Muscle of leg (tissue), 16 donors: ENCODE measurements at places on chromosomes 7 and 10. TPM values are rescaled to one million over a fixed set of nuclear protein-coding genes. Genes with fewer than 3 reads are reported as not detected.

The NMT2 gene
- 17.8 TPM for total RNA-seq

The INHBA gene
- 9.0 TPM for total RNA-seq

The NKX1-2 gene
- total RNA-seq, result not detected

The ENKUR gene
- 0.04 TPM for total RNA-seq

The DPY19L1 gene
- total RNA-seq, result 22.5 TPM

The VAX1 gene
- total RNA-seq, result not detected

The LRRC72 gene
- total RNA-seq, result not detected

The MAT1A gene
- 0.04 TPM for total RNA-seq

DNA sequence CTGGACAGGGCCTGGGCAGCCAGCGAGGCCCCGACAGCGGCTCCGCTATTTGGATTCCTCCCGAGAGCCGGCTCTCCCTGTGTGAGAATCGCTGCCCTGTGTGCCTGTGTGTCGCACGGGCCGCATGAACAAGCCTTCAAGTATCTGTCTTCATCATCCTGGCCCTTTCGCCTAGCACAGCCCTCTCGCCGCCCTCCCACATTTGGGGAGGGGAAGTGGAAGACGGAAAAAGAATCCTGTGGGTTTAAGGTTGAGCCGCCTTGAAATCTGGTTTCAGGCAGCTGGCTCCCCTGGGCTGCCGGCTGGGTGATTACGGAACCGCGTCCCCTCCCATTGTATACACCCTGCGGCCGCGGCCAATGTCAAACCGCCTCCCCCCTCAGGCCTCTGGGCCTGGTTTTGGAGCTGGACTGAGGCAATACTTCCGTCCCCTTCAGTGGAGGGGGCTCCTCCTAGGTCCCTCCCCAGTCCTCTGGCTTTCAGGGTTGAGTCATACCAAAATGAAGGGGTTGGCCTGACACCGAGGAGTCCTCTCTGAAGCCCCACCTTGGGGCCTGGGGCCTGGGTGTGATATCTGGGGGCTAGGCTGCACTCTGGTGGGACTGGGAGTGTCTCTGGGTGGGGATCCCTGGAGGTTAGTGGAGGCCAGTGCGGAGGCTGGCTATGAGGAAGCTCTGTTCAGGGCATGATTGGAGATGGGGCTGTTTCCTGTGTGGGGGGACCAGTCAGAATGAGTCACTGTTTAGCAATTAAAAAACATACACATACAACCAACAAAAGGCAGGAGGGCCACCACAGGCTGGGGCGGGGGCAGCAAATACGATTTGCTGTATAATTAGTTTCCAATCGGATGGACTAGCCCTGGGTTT is 1.7 kb downstream of the TRIM8 start:
- H3K36me3 ChIP-seq, result peaks cover 31% of the 10 kb centered on the region
- H3K4me3 ChIP-seq, result peak overlapping the region; percentile 68
- peak; percentile 98 for DNase-seq
- no peaks in the 10 kb centered on the region for H3K27me3 ChIP-seq

- peak; percentile 30 for DNase-seq
- H3K4me3 ChIP-seq, result no peak overlapping the region
- H3K27me3 ChIP-seq, result no peaks in the 10 kb centered on the region
- H3K4me1 ChIP-seq, result peaks cover 6% of the 10 kb centered on the region
- H3K36me3 ChIP-seq, result peaks cover 18% of the 10 kb centered on the region
Measured at GRCh38 chr7:158730383-158731346, 26.1 kb upstream of the NCAPG2 start.

DNA sequence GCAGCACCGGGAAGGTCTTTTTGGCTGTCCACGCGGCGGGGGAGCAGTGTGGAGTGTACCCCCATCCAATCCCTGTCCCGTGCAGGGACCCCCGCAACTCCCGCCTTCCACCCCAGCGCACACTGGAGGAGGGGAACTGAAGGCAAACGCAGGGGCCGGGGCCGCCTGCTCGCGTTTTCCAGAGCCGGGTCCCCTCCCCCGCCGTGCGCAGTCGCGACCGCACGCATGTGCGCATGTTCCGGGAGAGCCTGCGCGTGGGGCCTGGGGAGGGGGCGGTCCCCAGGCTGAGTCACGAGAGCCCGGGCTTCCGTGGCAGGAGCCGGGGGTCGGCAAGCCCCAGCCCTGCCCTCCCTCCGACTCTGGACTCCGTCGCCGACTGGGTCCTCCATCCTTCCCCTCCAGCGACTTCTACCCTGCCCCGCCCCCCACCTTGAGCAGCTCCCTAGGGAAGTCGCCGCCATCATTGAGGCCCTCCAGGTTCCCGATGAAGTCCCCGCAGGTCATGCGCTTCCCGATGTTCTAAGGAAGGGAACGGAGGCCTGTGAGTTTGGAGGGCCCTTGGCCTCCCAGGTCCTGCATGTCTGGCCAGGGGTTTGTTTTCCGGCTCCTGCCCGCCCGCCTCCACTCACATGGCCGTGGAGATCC is 8.0 kb downstream of the PSD start:
- H3K36me3 ChIP-seq, result no peaks in the 10 kb centered on the region
- H3K27ac ChIP-seq, result peak overlapping the region; percentile 86

DNA sequence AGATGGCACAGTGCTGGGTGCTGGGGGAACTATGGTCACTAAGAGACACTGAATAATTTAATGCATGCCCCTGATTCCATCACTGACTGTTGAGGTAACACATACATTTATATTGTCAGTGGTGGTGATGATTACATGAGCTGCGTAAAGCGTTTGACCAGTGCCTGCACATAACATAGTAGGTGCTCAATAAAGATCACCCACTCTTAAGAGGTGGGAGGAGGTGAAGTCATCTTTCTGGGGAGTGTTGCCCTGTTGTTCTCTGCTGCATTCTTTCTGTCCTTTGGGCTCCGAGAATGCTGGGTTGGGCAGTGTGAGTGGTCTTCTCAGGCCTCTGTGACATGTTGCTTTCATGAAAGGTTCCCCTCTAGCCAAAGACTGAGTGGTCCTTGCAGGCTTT is 68.0 kb downstream of the TCF7L2 start:
- no peak overlapping the region for H3K27ac ChIP-seq
- H3K27me3 ChIP-seq, result no peaks in the 10 kb centered on the region
- H3K36me3 ChIP-seq, result peaks cover 6% of the 10 kb centered on the region
- no peak for DNase-seq

DNA sequence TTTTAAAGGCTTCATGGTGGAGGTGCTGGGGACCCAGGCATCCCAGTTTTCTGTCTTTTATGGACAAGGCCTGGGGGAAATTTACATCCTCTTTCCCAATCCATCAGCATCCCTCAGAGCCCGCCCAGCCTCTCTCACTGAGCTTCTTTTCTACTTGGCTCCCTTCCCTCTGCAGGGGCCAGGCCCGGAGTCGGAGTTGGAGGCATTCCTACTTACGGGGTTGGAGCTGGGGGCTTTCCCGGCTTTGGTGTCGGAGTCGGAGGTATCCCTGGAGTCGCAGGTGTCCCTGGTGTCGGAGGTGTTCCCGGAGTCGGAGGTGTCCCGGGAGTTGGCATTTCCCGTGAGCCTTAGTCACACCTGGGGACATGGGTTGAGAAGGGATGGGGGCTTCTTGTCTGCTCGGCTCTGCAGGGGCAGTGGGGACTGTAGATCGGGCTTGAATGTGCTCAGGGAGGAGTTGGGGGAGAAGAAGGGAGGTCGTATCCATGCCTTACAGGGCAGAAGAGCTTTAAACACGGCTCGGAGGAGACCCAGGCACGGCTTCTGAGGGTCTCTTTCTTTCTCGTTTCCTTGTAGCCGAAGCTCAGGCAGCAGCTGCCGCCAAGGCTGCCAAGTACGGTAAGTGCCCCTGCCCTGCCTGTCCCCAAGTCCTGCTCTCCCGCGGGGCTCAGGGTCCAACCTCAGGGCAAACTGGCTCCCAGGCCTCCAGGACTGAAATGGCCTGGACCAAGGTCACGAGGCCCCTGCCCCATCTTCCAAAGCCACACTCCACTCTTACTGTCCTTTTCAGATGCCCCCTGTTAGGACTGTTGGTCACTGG is 27.3 kb upstream of the LIMK1 start:
- no peaks in the 10 kb centered on the region for H3K27me3 ChIP-seq
- DNase-seq, result no peak
- H3K27ac ChIP-seq, result no peak overlapping the region
- H3K4me3 ChIP-seq, result no peak overlapping the region
- peaks cover 12% of the 10 kb centered on the region for H3K36me3 ChIP-seq

DNA sequence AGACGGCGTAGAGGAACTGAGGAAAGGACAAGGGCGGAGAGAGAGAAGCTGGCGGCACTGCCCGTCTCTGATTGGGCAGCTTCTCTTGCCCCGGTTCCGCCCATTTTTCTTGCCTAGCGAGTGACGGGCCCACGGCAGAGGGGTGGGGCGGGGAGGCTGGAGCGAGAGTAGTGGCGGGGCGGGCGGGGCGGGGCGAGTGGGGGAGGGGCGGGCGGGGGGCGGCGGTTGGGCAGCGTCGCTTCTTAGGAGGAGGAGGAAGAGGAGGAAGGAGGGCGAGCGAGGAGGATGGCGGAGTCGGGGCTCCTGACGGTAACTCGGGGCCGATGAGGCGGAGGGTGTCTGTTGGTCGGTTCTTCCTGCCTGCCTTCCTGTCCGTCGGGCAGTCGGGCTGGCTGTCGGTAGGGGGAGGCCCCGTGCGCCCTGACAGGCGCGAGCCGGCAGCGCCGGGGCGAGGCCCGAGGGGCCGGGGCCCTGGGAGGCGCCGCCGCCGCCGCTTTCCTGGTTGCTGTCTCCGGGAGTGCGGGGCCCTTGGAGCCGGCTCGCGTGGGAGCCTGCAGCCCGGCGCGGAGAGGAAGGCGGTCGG is at the start of gene SHOC2:
Gene SHOC2 (plus strand): TSS at position 256 of the 583 bp plus-strand sequence. CDS start 44,755 bp downstream, outside the sequence.
- no peaks in the 10 kb centered on the region for H3K4me1 ChIP-seq
- no peak for DNase-seq
- no peaks in the 10 kb centered on the region for H3K36me3 ChIP-seq
- H3K27ac ChIP-seq, result peak within 1 kb of the TSS; percentile 100
- peak within 1 kb of the TSS; percentile 80 for H3K4me3 ChIP-seq
- no peaks in the 10 kb centered on the region for H3K27me3 ChIP-seq

GRCh38 chr7:107167483-107168232 is 1.1 kb upstream of the HBP1 start:
- H3K4me1 ChIP-seq, result peaks cover 5% of the 10 kb centered on the region
- no peaks in the 10 kb centered on the region for H3K27me3 ChIP-seq
- H3K27ac ChIP-seq, result peak overlapping the region; percentile 99
- peak; percentile 94 for DNase-seq
- H3K36me3 ChIP-seq, result peaks cover 2% of the 10 kb centered on the region
- H3K4me3 ChIP-seq, result peak overlapping the region; percentile 74

DNA sequence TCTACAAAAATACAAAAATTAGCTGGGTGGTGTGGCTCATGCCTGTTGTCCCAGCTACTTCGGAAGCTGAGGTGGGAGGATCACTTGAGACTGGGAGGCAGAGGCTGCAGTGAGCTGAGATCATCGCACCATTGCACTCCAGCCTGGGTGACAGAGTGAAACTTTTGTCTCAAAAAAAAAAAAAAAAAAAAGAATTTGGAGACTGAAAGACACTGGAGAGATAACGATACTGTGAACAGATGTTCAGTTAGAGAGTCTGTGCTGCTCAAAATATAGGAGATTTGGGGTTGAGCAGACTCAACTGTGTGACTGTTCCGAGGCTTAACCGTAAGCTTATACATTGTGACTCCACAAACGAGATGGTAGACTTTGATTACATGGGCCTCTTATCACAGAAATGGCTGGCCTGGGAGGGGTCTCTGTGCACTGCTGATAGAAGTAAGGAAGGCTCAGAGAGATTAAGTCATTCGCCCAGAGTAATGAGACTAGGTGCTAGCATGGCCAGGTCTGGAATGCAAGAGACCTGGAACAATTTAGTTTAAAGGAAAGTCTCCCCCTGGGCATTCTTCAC is 19.4 kb downstream of the WBP1L start:
- no peak overlapping the region for H3K27ac ChIP-seq
- no peak for DNase-seq
- peaks cover 18% of the 10 kb centered on the region for H3K4me1 ChIP-seq
- peaks cover 6% of the 10 kb centered on the region for H3K36me3 ChIP-seq

GRCh38 chr7:22302951-22303423 is 54.0 kb downstream of the RAPGEF5 start:
- no peak overlapping the region for H3K4me3 ChIP-seq
- H3K36me3 ChIP-seq, result peaks cover 2% of the 10 kb centered on the region
- no peaks in the 10 kb centered on the region for H3K4me1 ChIP-seq
- DNase-seq, result no peak

- H3K27ac ChIP-seq, result no peak overlapping the region
- H3K27me3 ChIP-seq, result no peaks in the 10 kb centered on the region
- DNase-seq, result no peak
Measured at GRCh38 chr7:32161708-32162107, 91.5 kb upstream of the PDE1C start.

DNA sequence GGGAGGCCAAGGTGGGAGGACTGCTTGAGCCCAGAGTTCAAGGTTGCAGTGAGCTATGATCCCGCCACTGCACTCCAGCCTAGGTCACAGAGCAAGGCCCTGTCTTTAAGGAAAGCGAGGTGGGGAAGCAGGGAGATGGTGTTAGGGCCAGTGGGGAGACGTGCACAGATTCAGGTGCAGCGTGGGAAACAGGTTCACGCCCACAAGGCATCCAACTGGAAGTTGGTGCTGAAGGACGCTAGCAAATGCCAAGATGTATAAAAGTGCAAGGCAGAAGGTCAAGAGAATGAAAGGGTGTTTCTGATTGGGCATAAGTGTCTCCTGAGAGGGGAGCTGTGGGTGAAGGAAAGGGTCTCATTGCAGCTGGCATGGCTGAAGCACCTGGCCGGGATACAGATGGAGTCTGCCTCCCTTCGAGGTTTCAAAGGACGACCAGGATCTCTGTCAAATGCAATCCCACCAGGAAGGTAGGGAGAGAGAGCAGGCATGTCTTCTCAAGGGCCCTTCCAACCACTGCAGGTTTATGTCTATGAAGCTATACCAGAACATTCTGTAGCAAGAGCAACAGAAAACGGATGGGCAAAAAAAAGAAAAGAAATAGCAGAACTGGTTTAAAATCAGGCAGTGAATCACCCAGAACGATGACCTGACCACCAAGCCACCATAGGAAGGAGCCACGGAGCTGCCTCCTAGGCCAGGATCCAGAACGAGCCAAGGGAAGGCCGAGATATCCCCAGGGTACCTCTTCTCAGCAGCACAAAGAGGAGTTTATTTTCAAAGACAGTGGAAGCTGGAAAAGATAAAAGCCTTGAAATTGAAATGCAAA is 43.2 kb downstream of the GSDME start:
- H3K36me3 ChIP-seq, result no peaks in the 10 kb centered on the region
- peaks cover 11% of the 10 kb centered on the region for H3K4me1 ChIP-seq
- no peak overlapping the region for H3K4me3 ChIP-seq
- no peak overlapping the region for H3K27ac ChIP-seq
- no peaks in the 10 kb centered on the region for H3K27me3 ChIP-seq

GRCh38 chr7:38102507-38102906 is 75.5 kb upstream of the STARD3NL start:
- H3K36me3 ChIP-seq, result no peaks in the 10 kb centered on the region
- no peaks in the 10 kb centered on the region for H3K27me3 ChIP-seq
- no peak overlapping the region for H3K4me3 ChIP-seq
- no peaks in the 10 kb centered on the region for H3K4me1 ChIP-seq
- H3K27ac ChIP-seq, result no peak overlapping the region
- peak; percentile 70 for DNase-seq

- peaks cover 2% of the 10 kb centered on the region for H3K27me3 ChIP-seq
- DNase-seq, result peak; percentile 15
- H3K36me3 ChIP-seq, result no peaks in the 10 kb centered on the region
- no peak overlapping the region for H3K27ac ChIP-seq
- H3K4me1 ChIP-seq, result peaks cover 7% of the 10 kb centered on the region
Measured at GRCh38 chr10:118844731-118845521, 90.2 kb upstream of the CACUL1 start.

- H3K27ac ChIP-seq, result peak overlapping the region; percentile 71
- no peak overlapping the region for H3K4me3 ChIP-seq
- H3K36me3 ChIP-seq, result no peaks in the 10 kb centered on the region
- DNase-seq, result peak; percentile 86
Measured at GRCh38 chr10:72242675-72243074, 26.6 kb upstream of the ASCC1 start.
